ENCODE measurements at places on chromosomes 1 and 21. TPM values are rescaled to one million over a fixed set of nuclear protein-coding genes. Genes with fewer than 3 reads are reported as not detected.

DNA sequence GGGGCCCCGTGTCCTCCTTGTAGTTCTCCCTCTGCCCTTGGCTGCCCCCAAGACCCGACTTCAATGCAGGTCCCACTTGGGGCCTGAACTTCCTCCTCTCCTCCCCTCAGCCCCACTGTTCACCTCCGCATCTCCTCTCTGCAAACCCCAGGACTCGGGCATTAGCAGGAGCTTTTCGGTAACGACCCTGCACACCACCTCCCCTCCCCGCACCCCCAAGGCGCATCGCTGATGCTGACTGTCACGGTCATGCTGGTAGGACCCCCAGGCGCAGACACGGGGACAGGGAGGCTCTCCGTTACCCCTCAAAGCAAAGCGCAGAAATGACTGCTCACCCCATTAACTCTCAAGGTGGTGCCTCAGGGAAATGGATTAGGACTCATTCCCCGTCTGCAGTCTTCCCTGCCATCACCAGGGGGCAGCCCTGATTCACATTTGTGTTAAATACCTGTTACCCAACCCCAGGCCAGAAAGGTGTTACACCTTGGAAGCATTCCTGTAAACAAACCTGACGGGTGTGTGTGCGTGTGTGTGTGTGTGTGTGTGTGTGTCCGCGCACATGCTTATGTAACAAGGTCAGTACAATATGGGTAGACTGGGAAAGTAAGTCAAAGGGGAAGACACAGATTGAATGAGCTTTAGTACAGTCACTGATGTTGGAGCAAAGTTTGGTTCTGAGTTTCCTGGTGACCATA, 6.4 kb upstream of the GUCA2B start:
- DNase-seq = peak; percentile 95

Gene BRINP3
- total RNA-seq = not detected

Gene ATP5PO
- 126 TPM for total RNA-seq

- DNase-seq = no peak
Measured at GRCh38 chr1:112935461-112936111, 20.4 kb downstream of the SLC16A1 start.

- no peak for DNase-seq
Measured at GRCh38 chr1:187985897-187986654, 1157.3 kb downstream of the PLA2G4A start.

Gene LDLRAD1
- not detected for total RNA-seq
